Neuronal stem cell (in vitro differentiated cells): ENCODE measurements at places on chromosomes 1 and 21.

DNA sequence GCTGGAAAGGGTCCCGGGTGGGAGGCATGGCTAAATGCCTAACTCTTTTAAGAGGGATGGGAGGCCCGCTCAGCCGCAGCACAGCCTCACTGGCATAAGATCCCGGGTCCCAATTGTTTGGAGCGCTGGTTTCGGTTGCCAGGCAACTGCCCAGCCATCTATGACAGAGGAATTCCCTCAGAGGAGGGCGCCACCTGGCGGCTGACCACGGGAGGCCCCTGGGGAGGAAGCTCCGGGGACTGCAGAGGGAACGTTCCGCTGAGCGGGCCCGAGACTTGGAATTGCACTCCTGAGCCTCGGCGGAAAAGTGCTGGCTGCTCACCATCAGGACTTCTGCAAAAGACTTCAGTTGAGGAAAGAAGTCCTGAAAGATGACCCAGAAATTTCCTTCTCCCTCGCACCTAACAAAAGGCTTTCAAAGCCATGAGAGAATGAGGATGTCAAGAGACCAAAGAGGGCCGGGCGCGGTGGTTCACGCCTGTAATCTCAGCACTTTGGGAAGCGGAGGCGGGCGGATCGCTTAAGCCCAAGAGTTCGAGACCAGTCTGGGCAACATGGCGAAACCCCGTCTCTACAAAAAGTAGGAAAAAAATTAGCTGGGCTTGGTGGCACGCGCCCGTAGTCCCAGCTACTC, 1.1 kb upstream of the ELAPOR1 start:
- H3K27me3 ChIP-seq = peaks cover 37% of the 10 kb centered on the region
- no peak overlapping the region for H3K27ac ChIP-seq
- peaks cover 19% of the 10 kb centered on the region for H3K4me1 ChIP-seq
- H3K4me3 ChIP-seq = no peak overlapping the region
- no peaks in the 10 kb centered on the region for H3K36me3 ChIP-seq

DNA sequence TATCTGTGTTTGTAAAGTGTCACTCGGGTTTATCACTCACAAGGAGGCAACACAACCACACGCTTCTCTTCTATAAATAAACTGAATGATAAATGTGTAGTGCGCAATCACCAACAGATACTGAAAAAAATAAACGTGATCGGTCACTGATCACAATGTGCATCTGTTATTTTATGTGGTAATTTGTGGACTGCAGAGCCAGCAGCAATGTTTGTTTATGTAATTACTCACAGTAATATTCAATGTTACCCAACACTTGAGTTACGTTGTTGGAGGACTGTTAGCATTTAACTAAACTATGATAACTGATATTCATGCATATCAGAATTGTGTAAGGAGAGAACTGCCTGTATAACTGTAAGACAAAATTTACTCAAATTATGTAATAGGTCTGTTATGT, 129.6 kb downstream of the USH2A start:
- H3K4me3 ChIP-seq = no peak overlapping the region
- no peaks in the 10 kb centered on the region for H3K4me1 ChIP-seq
- DNase-seq = no peak

GRCh38 chr21:36927719-36928117, 38.8 kb downstream of the HLCS start:
- peak; percentile 72 for DNase-seq
- no peak overlapping the region for H3K27ac ChIP-seq
- H3K36me3 ChIP-seq = peaks cover 42% of the 10 kb centered on the region
- H3K27me3 ChIP-seq = no peaks in the 10 kb centered on the region
- H3K4me3 ChIP-seq = no peak overlapping the region
- H3K4me1 ChIP-seq = peaks cover 2% of the 10 kb centered on the region

- H3K4me3 ChIP-seq = no peak overlapping the region
- no peaks in the 10 kb centered on the region for H3K36me3 ChIP-seq
- no peaks in the 10 kb centered on the region for H3K27me3 ChIP-seq
- DNase-seq = no peak
- no peak overlapping the region for H3K27ac ChIP-seq
These were observed 20.0 kb downstream of the UBASH3A start for GRCh38 chr21:42423685-42424084.

- no peaks in the 10 kb centered on the region for H3K27me3 ChIP-seq
- H3K4me1 ChIP-seq = peaks cover 2% of the 10 kb centered on the region
- H3K27ac ChIP-seq = no peak overlapping the region
- H3K36me3 ChIP-seq = no peaks in the 10 kb centered on the region
These were observed 212.4 kb downstream of the BACH1 start for GRCh38 chr21:29511096-29511495.
